ENCODE measurements at places on chromosomes 5 and 9.

DNA sequence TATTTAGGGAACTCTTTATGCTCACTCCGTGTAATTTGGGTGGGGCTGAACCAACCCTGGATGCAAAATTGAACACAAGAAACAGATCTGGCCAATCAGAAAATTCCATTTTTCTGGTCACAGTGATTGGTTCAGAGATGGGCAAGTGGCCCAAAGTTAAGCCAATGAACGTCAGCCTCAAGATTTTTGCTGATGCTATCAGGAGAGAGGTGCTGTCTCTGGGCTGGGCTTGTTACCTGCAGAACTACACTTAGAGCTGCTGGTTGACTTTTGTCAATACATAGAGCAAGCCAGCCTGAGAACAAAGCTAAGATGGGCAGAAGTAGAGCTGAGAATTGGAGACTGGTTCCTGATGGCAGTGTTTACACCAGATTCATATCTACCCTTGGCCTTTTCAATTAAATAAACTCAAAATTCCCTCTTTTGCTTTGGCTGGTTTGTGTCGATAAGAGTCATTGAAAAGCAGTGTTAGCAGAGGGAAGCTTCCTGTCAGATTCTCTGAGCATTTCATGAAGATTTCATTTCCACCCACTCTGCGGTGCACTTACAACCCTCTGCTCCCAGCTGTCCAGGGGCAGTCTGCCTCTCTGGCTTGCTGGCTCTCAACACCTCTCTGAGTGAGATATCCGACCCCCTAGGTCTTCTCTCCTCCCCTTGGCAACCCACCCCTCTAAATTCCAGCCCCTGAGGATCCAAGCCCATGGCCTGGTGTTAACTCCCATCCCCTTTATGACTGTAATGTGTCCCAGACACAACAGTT lies 64.5 kb upstream of the PPARGC1B start:
- DNase-seq: peak; percentile 50

- DNase-seq: no peak
Observed at GRCh38 chr5:108942701-108943100, 195.0 kb downstream of the FER start.

DNA sequence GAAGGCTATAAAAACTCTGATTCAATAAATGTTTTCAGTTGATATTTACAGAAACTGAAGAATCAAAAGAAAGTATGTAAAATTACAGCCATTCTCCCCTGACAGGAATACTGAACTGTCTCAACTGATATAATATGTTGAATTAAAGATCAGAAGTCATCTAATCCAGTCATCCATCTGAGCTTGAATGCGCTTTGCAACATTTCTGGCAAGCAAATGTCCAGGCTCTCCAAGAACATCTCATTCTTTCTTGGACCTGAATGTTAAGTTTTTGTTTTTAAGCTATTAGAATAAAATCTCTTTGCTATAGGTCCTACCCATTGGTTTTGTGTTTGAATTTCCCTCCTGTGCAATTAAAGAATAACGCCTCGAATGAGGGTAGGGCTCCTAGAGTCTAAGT lies 120.5 kb downstream of the MPDZ start:
- no peak for DNase-seq

DNA sequence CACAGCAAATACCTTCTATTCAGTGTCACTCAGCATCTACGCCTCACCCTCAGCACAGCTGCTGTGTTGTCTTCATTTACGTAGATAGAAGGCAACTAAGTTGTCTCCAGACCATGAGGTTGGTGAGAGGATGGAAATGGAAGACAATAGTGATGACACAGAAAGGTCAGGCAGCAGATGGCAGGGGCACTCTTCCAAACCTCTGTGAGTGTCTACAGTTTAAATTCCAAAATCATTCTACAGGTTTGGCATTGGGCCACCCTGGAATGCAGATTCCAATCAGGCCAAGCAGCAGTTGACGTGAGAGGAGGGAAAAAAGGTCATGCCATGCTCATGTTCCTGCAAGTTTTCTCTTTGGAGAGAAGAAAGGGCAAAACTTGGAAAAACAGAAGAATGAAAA lies 68.7 kb upstream of the ADAMTSL1 start:
- no peak for DNase-seq

DNA sequence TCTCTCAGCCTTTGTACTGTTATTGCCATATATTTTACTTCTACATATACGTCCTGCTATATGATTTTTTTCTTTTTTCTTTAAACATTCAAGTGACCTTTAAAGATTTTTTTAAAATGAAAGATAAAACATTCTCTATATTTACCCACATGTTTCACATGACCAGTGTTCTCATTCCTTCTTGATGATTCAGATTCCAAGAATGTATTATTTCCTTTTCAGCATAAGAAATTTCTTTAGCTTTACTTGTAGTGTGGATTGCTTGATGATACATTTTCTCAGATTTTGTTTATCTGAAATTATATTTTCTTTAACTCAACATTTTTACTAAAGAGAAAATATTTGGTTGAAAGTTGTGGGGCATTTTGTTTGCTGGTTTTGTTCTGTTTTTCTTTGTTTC lies 792.1 kb downstream of the BRINP1 start:
- DNase-seq: no peak

DNA sequence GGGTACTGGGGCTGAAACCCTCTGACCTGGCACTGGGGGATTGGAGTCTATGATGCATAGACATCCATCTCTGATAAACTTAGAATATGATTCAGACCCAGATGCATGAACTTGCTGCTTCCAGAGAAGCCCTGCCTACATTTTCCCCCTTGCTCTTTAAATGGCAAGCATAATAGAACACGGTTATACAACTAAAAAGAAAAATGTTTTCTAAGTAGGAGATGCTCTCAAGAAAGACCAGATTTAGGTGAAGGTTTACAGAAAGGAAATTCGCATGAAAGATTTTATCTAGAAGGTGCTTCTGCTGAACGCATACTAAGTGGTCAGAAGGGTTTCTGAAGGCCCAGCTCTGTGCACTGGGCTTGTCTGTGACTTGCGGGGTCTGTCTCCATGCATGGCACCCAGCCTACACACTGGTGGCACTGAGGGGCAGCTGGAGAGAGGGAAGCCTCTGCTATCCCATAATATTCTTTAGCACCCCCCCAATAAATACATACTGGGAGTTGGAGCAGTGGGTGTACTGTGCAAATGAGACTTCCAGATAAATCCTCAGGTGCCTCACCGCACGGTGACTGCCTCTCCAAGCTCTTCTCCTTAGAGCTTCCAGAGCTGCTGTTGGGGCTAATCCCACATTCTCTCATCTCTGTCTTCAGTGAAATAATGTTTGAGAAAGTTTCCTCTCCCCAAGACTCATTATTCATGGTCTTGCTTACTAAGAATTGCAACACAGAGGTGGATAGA lies 114.6 kb downstream of the FSTL4 start:
- no peak for DNase-seq

DNA sequence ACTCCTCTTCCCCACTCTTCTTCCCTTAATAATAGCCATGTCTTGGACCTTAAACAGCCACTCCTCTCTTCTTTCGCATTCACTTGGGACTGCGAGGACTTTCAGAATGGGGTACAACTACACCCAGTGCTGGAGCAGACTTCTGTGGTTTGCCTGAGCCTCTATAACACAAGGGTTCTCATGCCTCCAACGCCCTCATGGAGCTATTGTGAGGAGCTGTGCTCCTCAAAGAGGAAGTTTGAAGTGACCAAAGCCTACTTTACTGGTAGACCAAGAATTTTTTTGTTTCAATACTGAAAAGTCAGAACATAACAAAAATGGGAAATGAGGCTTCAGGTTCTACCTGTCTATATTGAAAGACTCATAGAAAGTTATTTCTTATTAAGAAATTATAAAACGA lies 316.4 kb downstream of the PIK3R1 start:
- peak; percentile 35 for DNase-seq

DNA sequence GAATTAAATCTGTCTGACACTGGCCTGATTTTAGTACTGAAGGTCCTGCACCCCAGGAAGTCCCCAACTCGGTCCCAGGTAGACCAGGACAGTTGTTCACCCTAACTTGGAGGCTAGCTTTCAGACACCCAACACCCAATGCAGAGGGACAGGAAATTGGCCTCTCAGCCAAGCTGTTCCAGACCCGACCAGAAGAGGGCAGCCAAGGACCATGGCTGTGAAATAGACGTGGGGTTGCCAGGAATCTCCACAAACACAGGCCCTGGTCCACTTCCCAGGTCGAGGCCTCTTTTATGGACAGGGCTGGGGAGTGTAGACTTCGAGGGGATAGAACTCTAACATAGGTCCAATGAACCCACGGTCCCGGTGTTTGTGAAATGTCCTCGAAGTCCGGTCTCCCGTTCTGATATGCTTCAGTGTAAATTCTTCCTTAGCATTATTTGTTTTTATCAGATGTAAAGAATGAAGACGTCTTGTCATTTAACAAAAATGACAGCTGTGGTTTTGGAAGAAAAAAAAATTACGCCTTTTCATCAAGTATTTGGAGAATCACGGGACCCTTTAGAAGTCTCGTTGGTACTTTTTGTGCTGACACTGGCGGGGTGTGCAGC lies 260.3 kb upstream of the ADAMTS16 start:
- peak; percentile 59 for DNase-seq

- DNase-seq: no peak
Observed at GRCh38 chr5:118956727-118957126, 31.6 kb downstream of the DTWD2 start.
